ENCODE measurements at places on chromosomes 7 and 10. TPM values are rescaled to one million over a fixed set of nuclear protein-coding genes. Genes with fewer than 3 reads are reported as not detected.

GRCh38 chr10:71090330-71090729 lies 122.0 kb upstream of the UNC5B start:
- no peak overlapping the region for H3K4me3 ChIP-seq
- peaks cover 7% of the 10 kb centered on the region for H3K27me3 ChIP-seq
- DNase-seq, result no peak
- H3K4me1 ChIP-seq, result no peaks in the 10 kb centered on the region
- H3K27ac ChIP-seq, result no peak overlapping the region

DNA sequence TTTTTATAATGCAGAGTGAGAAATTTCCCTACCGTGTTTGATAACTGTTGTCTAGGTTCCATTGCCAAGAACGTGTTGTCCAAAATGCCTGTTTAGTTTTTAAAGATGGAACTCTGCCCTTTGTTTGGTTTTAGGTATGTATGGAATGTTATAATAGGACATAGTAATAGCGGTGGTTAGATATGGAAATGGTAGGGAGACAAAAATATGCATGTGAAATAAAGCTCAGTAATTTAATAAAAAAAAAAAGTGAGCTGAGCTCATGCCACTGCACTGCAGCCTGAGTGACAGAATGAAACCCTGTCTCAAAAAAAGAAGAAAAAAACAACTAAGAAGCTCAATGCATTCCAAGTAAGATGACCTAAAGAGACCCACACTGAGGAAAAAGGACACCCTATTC lies 72.9 kb downstream of the ZNF783 start:
- H3K4me3 ChIP-seq, result no peak overlapping the region
- H3K27ac ChIP-seq, result no peak overlapping the region
- no peaks in the 10 kb centered on the region for H3K36me3 ChIP-seq
- no peak for DNase-seq
- peaks cover 17% of the 10 kb centered on the region for H3K27me3 ChIP-seq

DNA sequence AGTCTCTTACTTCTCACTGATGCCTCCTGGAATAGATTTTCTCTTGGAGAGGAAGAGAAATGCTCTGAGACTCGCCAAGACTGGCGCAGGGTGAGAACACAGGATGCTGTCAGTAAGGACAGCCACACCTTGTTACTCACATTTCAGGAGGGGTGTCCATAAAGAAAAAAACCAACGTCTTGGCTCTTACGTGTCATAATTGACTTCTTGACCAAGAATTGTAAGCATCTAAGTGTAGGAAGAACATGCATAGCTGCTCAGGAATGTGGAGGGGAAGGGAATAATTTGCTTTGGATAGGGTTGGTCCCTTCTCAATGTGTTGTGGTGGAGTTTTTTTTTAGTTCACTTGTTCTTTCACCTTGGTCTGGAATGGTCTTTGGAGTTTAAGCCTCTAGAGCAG lies 43.8 kb upstream of the ZNF438 start:
- peaks cover 8% of the 10 kb centered on the region for H3K27me3 ChIP-seq
- DNase-seq, result no peak
- no peak overlapping the region for H3K27ac ChIP-seq

Gene MAGI2
- 0.05 TPM for total RNA-seq

- no peaks in the 10 kb centered on the region for H3K27me3 ChIP-seq
- DNase-seq, result no peak
- no peaks in the 10 kb centered on the region for H3K4me1 ChIP-seq
- no peaks in the 10 kb centered on the region for H3K36me3 ChIP-seq
Observed at GRCh38 chr10:46523962-46524471, 32.4 kb downstream of the GPRIN2 start.

DNA sequence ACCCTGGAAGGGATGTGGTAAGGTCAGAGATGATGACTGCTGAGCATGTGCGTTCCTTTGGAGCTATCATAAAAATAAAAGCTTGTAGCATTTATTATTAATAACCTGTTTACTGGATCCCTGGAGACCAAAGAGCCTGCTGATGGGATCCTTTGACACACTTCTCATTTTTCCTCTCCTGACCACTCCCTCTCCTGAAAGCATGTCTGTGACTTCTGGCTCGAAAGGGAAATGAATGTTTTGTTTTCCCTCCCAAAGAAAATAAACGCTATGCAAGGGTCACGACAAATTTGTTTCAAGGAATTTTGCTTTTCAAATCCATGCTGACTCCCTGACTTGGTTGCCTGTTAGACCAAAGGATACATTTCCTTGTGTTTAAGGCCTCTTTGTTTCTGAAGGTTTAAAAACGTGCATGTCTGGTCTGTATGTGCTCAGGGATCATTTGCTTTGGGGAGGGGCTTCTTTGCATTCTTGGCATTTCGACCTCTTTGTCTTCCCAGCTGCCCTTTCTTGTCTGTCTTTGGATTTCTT lies 185.1 kb upstream of the AGK start:
- no peak overlapping the region for H3K27ac ChIP-seq
- no peaks in the 10 kb centered on the region for H3K4me1 ChIP-seq
- no peak overlapping the region for H3K4me3 ChIP-seq
- DNase-seq, result no peak
- no peaks in the 10 kb centered on the region for H3K36me3 ChIP-seq

- H3K4me1 ChIP-seq, result peaks cover 35% of the 10 kb centered on the region
- H3K4me3 ChIP-seq, result no peak overlapping the region
- H3K36me3 ChIP-seq, result no peaks in the 10 kb centered on the region
- DNase-seq, result no peak
- H3K27ac ChIP-seq, result no peak overlapping the region
Observed at GRCh38 chr7:33044986-33045385, 17.6 kb downstream of the NT5C3A start.

DNA sequence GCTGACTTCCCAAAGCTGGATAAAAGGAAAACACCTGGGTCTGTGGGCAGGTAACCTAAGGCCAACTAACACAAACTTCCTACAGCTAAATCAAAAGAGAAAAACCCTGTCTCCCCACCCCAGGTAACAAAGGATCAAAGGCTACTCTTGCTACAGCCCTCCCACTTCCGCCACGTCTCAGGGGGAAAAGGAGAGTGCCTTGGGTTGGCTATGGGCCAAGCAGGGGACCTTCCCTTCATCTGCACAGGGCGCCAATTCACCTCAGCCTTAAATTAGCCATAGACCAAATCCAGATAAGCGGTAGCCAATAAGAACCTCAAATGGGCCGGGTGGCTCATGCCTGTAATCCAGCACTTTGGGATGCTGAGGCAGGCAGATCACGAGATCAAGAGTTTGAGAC lies 69.1 kb upstream of the LANCL2 start:
- H3K4me3 ChIP-seq, result no peak overlapping the region
- H3K36me3 ChIP-seq, result no peaks in the 10 kb centered on the region
- no peaks in the 10 kb centered on the region for H3K4me1 ChIP-seq

DNA sequence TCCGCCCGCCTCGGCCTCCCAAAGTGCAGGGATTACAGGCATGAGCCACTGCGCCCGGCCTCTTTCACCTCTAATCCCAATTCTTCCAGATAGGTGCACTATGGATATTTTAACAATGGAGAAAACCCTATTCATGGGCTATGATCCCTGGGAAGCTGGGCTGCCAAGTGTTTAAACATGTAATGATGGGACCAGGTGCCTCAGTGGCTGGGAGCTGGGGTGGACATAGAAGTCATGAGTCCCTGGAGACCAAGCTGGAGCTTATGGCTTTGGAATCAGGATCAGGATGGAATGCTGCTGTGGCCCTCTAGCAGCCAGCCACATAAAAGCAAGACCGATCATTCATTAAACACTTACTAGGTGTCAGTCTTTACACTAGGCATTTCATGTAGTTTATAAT lies 41.8 kb upstream of the IGFBP3 start:
- no peaks in the 10 kb centered on the region for H3K36me3 ChIP-seq
- H3K27ac ChIP-seq, result no peak overlapping the region
- H3K4me1 ChIP-seq, result no peaks in the 10 kb centered on the region
- H3K4me3 ChIP-seq, result no peak overlapping the region
- H3K27me3 ChIP-seq, result no peaks in the 10 kb centered on the region

Gene AUTS2
- 18.9 TPM for total RNA-seq

Gene SLC26A3
- total RNA-seq, result not detected

Gene ITGA8
- not detected for total RNA-seq

GRCh38 chr10:116521424-116522290 lies 24.1 kb upstream of the PNLIP start:
- peak; percentile 33 for DNase-seq
- H3K4me3 ChIP-seq, result no peak overlapping the region
- H3K27me3 ChIP-seq, result peaks cover 2% of the 10 kb centered on the region
- H3K36me3 ChIP-seq, result no peaks in the 10 kb centered on the region
- H3K4me1 ChIP-seq, result no peaks in the 10 kb centered on the region

- no peaks in the 10 kb centered on the region for H3K36me3 ChIP-seq
- no peak overlapping the region for H3K4me3 ChIP-seq
- no peak overlapping the region for H3K27ac ChIP-seq
- no peaks in the 10 kb centered on the region for H3K27me3 ChIP-seq
- H3K4me1 ChIP-seq, result no peaks in the 10 kb centered on the region
Observed at GRCh38 chr10:6912929-6913328, 332.9 kb upstream of the PRKCQ start.
